Mesenchymal stem cell (in vitro differentiated cells and primary cell): ENCODE measurements at places on chromosomes 5 and 9.

- no peak for DNase-seq
- no peaks in the 10 kb centered on the region for H3K4me1 ChIP-seq
- peaks cover 3% of the 10 kb centered on the region for H3K27me3 ChIP-seq
- H3K36me3 ChIP-seq, result no peaks in the 10 kb centered on the region
- no peak overlapping the region for H3K4me3 ChIP-seq
Observed at GRCh38 chr9:32884482-32884881, 101.1 kb downstream of the TMEM215 start.

DNA sequence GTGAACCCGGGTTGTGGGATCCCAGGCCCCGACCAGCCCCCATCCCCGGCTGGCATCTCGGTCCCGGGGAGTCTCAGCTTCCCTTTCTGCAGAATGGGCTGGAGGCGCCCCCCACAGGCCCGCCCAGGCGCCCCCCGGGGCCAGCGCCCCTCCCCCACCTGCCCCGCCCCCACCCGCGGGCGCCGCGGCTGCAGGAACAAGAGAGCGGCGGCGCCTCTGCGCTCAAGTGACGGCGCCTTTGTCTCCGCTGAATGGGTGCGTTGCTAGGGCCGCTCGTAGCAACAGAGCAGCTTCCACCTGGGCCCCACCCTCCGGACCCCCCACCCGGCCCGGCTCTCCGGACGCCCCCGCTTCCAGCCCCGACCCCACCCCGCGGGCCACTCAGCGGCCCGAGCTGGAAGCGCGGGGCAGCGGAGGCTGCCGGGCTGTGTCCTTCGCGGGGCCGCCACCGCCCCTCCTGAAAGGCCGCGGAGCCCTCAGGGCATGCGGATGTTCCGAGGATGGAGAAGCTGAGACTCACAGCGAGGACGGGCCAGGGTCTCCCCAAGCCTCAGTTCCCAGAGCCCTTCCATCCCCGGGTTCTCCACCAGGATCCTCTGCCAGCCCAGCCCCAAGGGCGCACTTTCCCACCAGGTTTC lies 27.5 kb downstream of the ADGRD2 start:
- no peak overlapping the region for H3K27ac ChIP-seq
- no peak overlapping the region for H3K4me3 ChIP-seq
- peaks cover 11% of the 10 kb centered on the region for H3K4me1 ChIP-seq
- peaks cover 86% of the 10 kb centered on the region for H3K27me3 ChIP-seq

DNA sequence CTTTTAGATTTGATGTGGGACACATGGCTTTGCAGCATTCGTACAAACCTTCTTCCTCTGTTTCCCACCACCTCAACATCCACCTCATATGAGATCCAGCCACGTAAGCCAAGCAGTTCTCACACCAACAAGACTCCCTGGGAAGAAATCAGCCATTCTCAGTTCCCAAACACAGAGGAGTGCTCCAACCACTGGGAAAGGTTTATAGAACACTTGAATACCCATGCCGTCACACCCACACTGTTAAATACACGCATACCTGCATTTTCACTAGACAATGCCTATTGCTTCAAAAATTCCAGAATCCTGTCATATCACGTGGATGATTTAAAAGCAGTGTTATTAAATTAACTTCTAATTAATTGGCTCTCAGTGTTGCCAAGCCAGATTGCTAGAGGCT lies 347.3 kb downstream of the ENC1 start:
- H3K4me3 ChIP-seq, result no peak overlapping the region
- no peak overlapping the region for H3K27ac ChIP-seq
- no peaks in the 10 kb centered on the region for H3K27me3 ChIP-seq
- no peaks in the 10 kb centered on the region for H3K4me1 ChIP-seq

- H3K27me3 ChIP-seq, result no peaks in the 10 kb centered on the region
- no peak for DNase-seq
- H3K4me1 ChIP-seq, result peaks cover 1% of the 10 kb centered on the region
- H3K36me3 ChIP-seq, result peaks cover 29% of the 10 kb centered on the region
Observed at GRCh38 chr5:158770506-158770905, 329.2 kb downstream of the EBF1 start.

GRCh38 chr5:161713042-161713441 lies 27.5 kb downstream of the GABRA6 start:
- DNase-seq, result no peak
- no peaks in the 10 kb centered on the region for H3K4me1 ChIP-seq
- H3K36me3 ChIP-seq, result no peaks in the 10 kb centered on the region
- H3K27ac ChIP-seq, result no peak overlapping the region
- no peaks in the 10 kb centered on the region for H3K27me3 ChIP-seq

DNA sequence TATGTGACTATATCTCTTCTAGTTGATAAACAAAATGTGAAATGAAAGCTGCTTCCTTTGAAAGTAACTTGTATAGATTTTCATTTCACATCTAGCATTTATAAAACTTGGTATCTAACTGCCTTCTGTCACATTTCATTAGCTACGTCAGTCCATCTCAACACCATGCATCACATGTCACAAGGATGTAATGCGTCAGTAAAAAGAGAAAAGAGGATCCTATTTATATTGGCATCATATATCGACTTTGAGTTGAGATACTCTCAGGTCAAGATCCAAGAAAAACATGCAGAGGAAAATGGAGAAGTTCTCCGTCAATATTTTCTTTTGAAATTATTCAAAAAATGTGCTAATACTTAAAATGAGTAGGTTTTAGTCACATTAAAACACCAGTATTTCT lies 1211.2 kb downstream of the EFNA5 start:
- no peaks in the 10 kb centered on the region for H3K4me1 ChIP-seq
- DNase-seq, result no peak
- no peak overlapping the region for H3K27ac ChIP-seq

GRCh38 chr9:135040892-135041291 lies 46.6 kb upstream of the OLFM1 start:
- no peak overlapping the region for H3K27ac ChIP-seq
- no peaks in the 10 kb centered on the region for H3K36me3 ChIP-seq
- H3K4me3 ChIP-seq, result no peak overlapping the region
- H3K4me1 ChIP-seq, result no peaks in the 10 kb centered on the region
- no peak for DNase-seq
- H3K27me3 ChIP-seq, result peaks cover 35% of the 10 kb centered on the region

DNA sequence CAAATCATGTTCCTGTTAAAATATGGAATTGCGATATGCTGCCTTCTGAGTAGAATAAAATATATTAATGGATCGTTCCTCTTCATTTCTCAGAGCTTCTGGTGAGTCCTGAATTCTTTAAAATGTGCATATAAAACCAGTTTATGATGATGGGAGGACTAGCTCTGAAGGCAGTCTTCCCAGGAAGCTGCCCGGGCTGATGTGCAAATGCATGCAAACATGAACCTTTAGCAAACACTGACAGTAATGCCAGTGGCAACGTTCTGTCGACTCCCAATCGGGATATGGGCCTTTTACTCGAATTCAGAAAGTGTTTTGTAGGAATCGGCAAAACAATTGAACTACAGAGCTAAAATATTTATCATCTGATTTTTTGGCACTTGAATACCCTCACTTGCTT lies 93.6 kb downstream of the TLE4 start:
- H3K4me1 ChIP-seq, result peaks cover 1% of the 10 kb centered on the region
- H3K27ac ChIP-seq, result no peak overlapping the region
- no peaks in the 10 kb centered on the region for H3K27me3 ChIP-seq
- H3K4me3 ChIP-seq, result no peak overlapping the region

DNA sequence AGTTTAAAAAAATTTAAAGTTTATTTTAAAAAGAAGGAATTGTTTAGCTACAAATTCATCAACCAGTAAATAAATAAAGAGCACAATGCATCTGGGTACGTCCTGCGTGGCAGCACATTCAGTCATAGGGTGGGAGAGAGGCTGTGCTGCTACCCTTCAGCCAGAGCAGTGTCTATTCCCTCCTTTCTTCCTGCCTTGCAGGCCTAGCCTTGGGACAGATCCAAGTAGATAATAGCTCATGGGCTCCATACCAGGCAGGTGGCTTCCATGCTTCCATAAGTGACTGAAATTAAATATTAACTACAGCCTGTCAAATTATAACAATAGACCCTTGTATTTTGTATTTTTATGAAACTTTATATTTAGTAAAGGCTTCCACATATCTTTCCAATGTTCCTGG lies 408.3 kb upstream of the RGMB start:
- no peaks in the 10 kb centered on the region for H3K36me3 ChIP-seq
- H3K4me3 ChIP-seq, result no peak overlapping the region
- no peaks in the 10 kb centered on the region for H3K27me3 ChIP-seq
- H3K27ac ChIP-seq, result no peak overlapping the region
- no peak for DNase-seq
- peaks cover 2% of the 10 kb centered on the region for H3K4me1 ChIP-seq

- DNase-seq, result no peak
- peaks cover 28% of the 10 kb centered on the region for H3K4me1 ChIP-seq
- peaks cover 41% of the 10 kb centered on the region for H3K36me3 ChIP-seq
- no peaks in the 10 kb centered on the region for H3K27me3 ChIP-seq
- no peak overlapping the region for H3K4me3 ChIP-seq
- no peak overlapping the region for H3K27ac ChIP-seq
Observed at GRCh38 chr5:132211787-132212186, 15.9 kb downstream of the P4HA2 start.

DNA sequence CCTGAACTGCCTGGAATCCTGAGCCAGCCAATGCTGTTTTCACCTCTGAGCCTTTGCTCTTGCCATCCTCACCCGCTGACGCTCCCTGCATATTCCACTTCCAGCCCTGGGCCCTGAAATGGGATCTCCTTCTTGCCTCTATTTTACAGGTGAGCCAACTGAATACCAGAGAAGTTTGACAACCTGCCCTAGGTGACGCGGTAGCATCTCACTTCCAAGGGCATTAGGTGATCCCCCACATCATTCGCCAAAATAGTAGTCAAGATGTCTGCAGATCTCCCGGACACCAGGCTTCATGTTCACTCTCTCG lies 43.5 kb downstream of the FOXI1 start:
- no peak overlapping the region for H3K27ac ChIP-seq
- no peak overlapping the region for H3K4me3 ChIP-seq
- no peak for DNase-seq
- no peaks in the 10 kb centered on the region for H3K36me3 ChIP-seq
- peaks cover 7% of the 10 kb centered on the region for H3K4me1 ChIP-seq
- H3K27me3 ChIP-seq, result peaks cover 9% of the 10 kb centered on the region

DNA sequence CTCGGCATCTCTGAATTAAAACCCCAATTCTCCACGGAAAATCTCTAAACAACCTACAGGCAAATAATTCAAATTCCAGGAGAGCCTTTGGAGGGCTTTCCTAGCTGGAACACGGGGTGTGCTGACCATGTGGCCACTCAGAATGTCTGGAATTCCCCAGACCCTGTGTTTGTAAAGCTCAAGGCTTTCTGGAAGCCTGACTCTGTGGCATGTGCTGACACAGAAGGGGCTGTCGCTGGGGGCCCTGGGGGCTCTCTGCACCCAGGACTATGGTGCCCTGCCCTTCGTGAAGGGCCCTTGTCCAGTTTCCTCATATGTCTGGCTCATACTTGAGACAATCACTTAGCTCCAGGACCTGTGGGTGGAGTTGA lies 29.0 kb upstream of the BOD1 start:
- peak overlapping the region; percentile 17 for H3K27ac ChIP-seq
- H3K4me3 ChIP-seq, result no peak overlapping the region
- DNase-seq, result peak; percentile 33

DNA sequence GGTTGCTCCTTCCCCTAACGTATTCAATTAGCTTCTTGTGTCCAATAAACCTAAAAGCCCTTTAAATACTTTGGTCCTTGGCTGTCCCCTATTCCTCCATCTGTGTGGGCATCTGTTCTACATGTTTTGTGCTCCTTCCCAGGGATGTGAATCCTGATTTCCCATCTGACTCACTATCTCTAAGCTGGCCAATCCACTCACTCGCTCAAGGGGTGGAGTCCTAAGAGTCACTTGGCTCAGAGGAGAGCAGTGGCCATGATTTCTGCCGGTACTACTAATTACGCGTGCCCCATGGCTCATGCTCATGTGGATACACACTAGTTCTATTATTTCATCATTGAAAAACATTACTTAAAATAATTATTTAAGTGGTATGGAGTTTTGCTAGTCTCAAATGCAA lies 89.6 kb downstream of the TAF11L14 start:
- no peak for DNase-seq
- H3K4me3 ChIP-seq, result no peak overlapping the region
- no peaks in the 10 kb centered on the region for H3K4me1 ChIP-seq
- no peaks in the 10 kb centered on the region for H3K27me3 ChIP-seq
- H3K27ac ChIP-seq, result no peak overlapping the region
- no peaks in the 10 kb centered on the region for H3K36me3 ChIP-seq

DNA sequence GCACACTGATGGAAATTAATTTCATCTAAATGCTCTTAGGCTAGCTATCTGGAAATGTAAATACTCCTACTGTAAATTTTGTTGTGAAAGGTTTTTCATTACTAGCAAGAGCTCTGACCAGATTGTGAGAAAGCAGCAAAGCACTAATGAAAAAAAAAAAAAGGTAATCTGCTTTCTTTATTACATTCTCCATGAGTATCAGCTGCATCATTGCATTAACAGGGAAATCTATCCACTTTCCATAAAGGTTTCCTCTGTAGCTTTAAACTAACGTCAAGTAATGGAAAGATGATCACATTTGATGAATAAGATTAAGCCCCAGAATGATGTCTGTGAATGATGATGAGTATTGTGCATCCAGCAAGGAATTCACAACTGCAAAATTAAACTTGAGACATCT lies 790.6 kb upstream of the TYRP1 start:
- no peak overlapping the region for H3K4me3 ChIP-seq
- H3K36me3 ChIP-seq, result no peaks in the 10 kb centered on the region
- H3K4me1 ChIP-seq, result no peaks in the 10 kb centered on the region
- DNase-seq, result no peak

GRCh38 chr9:115998666-115999065 lies 154.9 kb upstream of the PAPPA start:
- H3K27me3 ChIP-seq, result no peaks in the 10 kb centered on the region
- H3K4me1 ChIP-seq, result no peaks in the 10 kb centered on the region
- H3K27ac ChIP-seq, result no peak overlapping the region
- no peak overlapping the region for H3K4me3 ChIP-seq
- no peaks in the 10 kb centered on the region for H3K36me3 ChIP-seq

DNA sequence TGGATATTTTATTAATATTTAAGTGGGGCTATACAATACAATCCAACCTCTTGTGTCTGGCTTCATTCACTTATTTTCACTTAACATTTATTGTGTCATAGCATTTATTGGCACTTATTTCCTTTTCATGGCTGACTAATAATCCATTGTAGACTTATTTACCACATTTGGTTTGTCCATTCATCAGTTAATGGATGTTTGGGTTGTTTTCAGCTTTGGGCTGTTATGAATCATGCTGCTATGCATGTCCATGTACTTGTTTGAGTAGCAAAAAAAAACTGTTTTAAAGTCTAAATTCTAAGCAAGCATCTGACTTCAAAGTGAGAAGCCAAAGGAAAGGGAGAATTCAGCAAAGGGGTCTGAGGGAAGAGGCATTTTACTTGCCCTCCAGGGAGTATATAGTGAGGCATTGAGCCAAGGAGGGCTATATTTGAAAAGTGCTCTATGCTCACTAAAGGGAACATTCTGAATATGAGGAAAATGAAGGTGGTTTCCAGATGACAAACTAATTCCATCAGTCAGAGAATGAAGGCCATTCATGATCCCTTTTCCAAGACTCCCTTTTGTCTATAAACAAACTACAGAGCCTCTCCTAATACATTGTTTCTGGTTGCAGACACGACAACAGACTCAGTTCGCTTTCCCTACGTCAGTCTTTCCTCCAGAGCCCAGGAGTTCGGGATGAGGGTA lies 532.8 kb upstream of the KLF4 start:
- H3K27ac ChIP-seq, result no peak overlapping the region
- H3K4me3 ChIP-seq, result no peak overlapping the region
- DNase-seq, result no peak
- no peaks in the 10 kb centered on the region for H3K36me3 ChIP-seq
- no peaks in the 10 kb centered on the region for H3K4me1 ChIP-seq

GRCh38 chr5:172443441-172444109 lies 10.8 kb downstream of the SH3PXD2B start:
- no peaks in the 10 kb centered on the region for H3K27me3 ChIP-seq
- H3K4me3 ChIP-seq, result peak overlapping the region; percentile 10
- H3K36me3 ChIP-seq, result peaks cover 18% of the 10 kb centered on the region
- H3K27ac ChIP-seq, result peak overlapping the region; percentile 54
- peak; percentile 86 for DNase-seq
- H3K4me1 ChIP-seq, result peaks cover 41% of the 10 kb centered on the region
